ENCODE measurements at places on chromosomes 7 and 10. TPM values are rescaled to one million over a fixed set of nuclear protein-coding genes. Genes with fewer than 3 reads are reported as not detected.

Gene HOXA4
- total RNA-seq, result not detected

Gene BLNK
- total RNA-seq, result not detected

Gene HKDC1
- 0.35 TPM for total RNA-seq

Gene PDE1C
- 53.9 TPM for total RNA-seq

Gene PYROXD2
- total RNA-seq, result 16.7 TPM

Gene MNX1
- total RNA-seq, result not detected

Gene ZNF679
- not detected for total RNA-seq

Gene PON1
- total RNA-seq, result not detected

Gene MAGI2
- total RNA-seq, result 5.1 TPM

Gene VAX1
- not detected for total RNA-seq

Gene DOCK4
- total RNA-seq, result 8.4 TPM

Gene CH25H
- total RNA-seq, result 5.2 TPM

Gene ENO4
- 0.35 TPM for total RNA-seq

Gene TAS2R3
- 0.68 TPM for total RNA-seq

Gene ETV1
- total RNA-seq, result 8.0 TPM

Gene SPDYE8
- total RNA-seq, result not detected

Gene ZDHHC16
- total RNA-seq, result 31.9 TPM

Gene HPSE2
- not detected for total RNA-seq

Gene OR9A2
- 0.12 TPM for total RNA-seq

Gene OR2A5
- not detected for total RNA-seq

Gene ADRB1
- total RNA-seq, result not detected
